ENCODE measurements at places on chromosomes 3 and 15. TPM values are rescaled to one million over a fixed set of nuclear protein-coding genes. Genes with fewer than 3 reads are reported as not detected.

The ALDH1A2 gene
- 2.7 TPM for total RNA-seq

The P2RY14 gene
- not detected for total RNA-seq

The SLC22A14 gene
- total RNA-seq, result not detected

The IGSF10 gene
- total RNA-seq, result 3.7 TPM

The NGLY1 gene
- total RNA-seq, result 14.5 TPM

The ZCWPW2 gene
- 0.39 TPM for total RNA-seq

The SEMA5B gene
- not detected for total RNA-seq

The INKA1 gene
- 7.6 TPM for total RNA-seq

The CLDN16 gene
- not detected for total RNA-seq

The ITIH4 gene
- total RNA-seq, result not detected

The CHCHD6 gene
- total RNA-seq, result 7.1 TPM

The CYP1A2 gene
- total RNA-seq, result not detected

The PLAAT1 gene
- 1.2 TPM for total RNA-seq

The AHSG gene
- total RNA-seq, result not detected

The GPR171 gene
- total RNA-seq, result not detected

The ADIPOQ gene
- total RNA-seq, result not detected

The CFAP161 gene
- total RNA-seq, result not detected

The CISH gene
- 2.7 TPM for total RNA-seq

The KCNAB1 gene
- 0.13 TPM for total RNA-seq
